ENCODE measurements at places on chromosomes 5 and 9.
A peak's percentile ranks its signal among the peaks of the same experiment; 100 is the strongest.

GRCh38 chr9:136318111-136318775 lies 9.1 kb upstream of the GPSM1 start:
- DNase-seq = peak; percentile 65

GRCh38 chr9:88085476-88085875 lies 52.8 kb downstream of the SPATA31C2 start:
- DNase-seq = no peak

DNA sequence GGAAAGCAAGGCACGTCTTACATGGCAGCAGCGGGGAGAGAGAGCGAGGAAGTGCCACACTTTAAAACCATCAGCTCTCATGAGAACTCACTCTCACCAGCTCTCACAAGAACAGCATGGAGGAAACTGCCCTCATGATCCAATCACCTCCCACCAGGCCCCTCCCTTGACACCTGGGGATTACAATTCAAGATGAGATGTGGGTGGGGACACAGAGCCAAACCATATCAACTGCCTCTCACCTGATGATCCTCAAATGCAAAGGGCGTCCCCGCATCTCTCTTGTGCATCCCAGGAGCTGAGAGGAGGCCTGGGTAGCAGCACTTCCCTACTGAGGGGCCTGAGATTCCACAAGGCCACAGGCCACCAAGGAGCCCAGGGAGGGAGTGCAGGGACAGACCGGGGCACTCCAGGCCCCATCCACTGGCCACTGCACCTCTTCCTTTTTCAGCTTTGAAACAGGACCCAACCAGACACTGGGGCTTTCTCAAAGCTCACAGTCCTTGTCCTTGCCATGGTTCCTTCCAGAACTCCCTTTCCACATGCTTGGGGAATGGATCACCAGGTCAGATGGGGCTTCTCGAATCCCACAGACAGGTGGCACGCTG lies 54.5 kb upstream of the IL17B start:
- no peak for DNase-seq

DNA sequence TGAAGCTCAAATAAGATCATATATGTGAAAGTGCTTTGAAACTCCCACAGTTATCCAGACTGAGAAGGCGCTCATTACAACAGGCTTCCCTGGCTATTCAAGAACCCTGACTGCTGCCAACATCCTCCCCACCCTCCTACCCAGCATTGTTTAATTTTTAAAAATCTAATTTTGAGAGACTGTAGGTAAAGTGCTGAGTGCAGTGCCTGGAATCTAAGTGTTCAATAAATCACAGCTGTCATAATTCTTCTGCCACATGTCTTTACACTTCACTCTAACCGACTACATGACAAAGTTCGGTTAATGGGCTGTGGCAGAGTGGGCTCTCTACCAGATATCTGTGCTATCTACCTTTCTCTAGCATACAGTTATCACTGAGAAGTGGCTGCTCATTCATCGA lies 255.6 kb upstream of the C9orf72 start:
- DNase-seq = no peak

GRCh38 chr5:161216877-161217276 lies 329.6 kb downstream of the GABRB2 start:
- no peak for DNase-seq

GRCh38 chr5:181164076-181164952 lies 16.9 kb downstream of the OR2V2 start:
- no peak for DNase-seq

GRCh38 chr9:133088146-133088750 lies 26.5 kb downstream of the CEL start:
- DNase-seq = no peak

GRCh38 chr5:132396589-132397031 lies 27.1 kb downstream of the SLC22A5 start:
- no peak for DNase-seq

- no peak for DNase-seq
Observed at GRCh38 chr9:61673664-61674381, 484.0 kb downstream of the SPATA31A7 start.

DNA sequence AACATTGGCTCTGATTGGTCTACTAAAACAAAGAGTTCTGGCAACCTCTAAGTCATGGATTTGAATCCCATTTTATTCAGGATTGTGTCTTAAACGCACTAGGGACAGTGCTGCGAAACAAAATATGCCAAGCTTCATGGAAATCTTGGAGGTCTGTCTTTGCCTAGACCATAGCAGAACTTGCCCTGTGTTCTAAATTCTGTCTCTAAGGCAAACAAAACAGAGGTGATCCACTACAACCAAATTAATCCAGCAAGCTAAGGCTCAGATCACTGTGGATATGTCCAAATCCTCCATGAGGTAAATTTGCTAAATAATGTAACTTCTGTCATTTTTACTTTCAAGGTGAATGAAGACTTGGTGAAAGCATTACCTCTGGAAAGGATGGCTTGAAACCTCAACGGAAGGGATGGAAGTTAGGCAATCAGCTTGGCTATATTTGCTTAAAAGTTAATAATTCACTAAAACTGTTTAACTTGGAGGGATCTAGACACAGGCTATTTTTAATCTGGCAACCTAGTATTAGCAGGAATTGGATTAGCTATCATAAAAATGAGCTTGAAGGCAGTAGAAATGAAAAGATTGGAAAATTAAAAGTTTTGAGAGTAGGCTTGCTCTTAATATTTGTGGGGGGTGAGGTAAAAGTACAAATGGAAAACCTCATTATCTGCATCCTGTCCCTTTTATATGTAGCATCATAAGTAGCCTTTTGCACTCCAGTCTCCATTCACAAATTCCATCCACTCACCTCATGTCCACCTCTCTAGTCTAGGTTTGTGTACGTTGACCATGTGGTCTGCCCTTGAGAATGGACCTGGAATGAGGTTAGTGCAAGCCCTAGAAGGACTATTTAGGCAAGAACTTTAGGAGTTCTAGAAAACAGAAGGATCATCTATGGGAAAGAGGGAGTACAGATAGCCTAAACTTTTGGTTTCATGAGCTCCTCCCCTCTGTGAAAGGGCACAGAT lies 176.2 kb downstream of the SMC2 start:
- DNase-seq = no peak

- no peak for DNase-seq
Observed at GRCh38 chr5:112514111-112514510, 95.0 kb upstream of the EPB41L4A start.

Data from eye (tissue), 1 donor.